ENCODE measurements at places on chromosomes 1 and 21.
A peak's percentile ranks its signal among the peaks of the same experiment; 100 is the strongest.

GRCh38 chr1:245942856-245943255 is 564.2 kb downstream of the SMYD3 start:
- no peak for DNase-seq

DNA sequence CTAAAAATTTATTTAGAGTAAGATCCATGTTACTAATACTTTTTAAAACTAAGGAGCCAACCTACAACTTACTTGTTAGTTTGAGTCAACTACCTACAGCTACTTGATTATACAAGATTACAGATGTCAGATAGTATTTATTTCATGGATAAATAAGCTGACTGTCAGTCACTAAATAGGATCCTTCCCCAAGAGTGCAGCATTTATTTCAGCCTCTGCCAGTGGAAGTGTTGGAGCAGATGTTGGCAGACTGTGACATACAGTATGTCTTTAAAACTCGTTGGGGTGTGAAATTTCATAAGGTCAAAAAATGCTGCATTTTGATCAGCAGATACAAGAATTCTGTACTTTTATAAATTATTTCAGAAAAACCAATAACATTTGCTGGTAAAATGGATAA is 156.2 kb downstream of the AKT3 start:
- no peak for DNase-seq

DNA sequence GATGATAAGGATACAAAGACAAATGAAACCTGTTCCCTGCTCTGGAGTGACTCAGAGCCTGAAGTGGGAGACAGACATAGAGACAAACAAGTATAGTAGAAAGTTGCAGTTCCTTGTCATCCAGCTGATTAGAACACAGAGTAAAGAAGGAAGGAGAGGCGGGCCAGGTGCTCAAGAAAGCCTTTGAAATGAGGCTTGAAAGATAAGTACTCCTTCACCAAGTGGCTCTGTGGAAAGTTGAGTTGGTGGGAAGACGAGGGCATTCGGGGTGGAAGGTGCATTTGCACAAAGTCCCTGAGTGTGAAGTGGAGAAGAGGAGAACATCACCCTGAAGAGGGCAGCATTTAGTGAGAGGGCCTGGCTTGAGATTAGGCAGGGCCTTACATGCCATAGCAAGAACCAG is 17.0 kb downstream of the MARK1 start:
- DNase-seq, result no peak

DNA sequence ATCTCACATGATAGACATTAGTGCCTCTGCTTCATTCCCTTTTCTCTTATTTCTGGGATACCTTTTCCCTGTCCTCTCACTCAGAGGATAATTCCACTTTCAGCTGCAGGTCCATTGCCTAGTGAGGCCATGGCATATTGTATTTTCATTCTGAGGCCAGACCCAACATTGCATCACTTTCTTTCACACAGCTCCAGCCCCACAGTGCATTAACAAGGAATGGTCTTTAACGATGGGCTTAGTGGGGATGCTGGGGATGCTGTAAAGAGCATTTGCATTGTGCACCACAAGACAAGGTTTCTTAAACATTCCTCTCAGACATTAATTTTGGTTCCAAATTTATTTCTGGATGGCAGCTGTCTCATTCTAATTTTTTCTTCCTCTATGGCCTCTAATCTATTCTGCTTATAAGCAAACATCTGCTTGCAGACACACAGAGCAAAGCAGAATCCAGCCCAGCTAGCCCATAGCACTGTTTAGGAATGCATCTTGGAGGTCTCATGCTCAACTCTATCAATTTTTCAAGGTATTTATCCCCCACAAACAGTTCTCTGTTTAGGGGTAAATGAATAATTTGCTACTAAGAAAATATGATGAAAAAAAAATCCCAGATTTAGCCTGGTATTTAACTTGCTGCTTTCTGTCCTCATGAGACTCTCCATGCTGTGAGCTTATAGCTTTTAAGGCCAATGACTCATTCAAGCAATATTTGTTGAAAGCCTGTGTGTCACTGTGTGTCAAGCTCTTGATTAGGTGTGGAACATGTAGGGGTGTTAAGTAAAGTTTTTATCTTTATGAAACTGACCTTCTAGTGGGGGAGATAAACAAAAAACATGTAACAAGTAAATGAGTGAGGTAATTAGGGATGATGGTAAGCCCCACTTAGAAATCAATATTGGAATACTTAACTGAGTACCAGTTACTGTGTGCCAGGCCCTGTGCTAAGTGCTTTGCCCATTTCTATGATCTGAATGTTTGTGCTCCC is 44.5 kb upstream of the CCDC190 start:
- DNase-seq, result no peak

- DNase-seq, result peak; percentile 32
Observed at GRCh38 chr1:24027838-24028468, 47.8 kb upstream of the SRSF10 start.

DNA sequence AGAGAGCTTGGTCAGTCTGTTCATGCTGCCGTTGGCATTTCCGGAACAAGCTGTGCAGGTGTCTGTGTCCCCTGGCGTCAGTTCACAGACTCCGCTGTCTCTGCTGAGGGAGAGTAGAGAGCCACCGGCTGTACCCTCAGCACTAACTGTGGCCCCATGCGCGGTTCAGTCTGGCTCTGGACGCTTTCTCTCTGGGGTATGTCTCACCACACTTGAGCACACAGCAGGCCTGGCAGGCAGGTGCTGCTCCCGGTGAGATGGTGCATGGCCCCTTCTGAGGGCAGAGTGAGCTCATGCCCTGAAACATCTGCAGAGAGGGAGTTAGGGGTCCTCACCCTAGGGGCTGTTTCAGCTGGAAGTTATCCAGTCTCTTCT is 60.0 kb upstream of the TLR5 start:
- no peak for DNase-seq

GRCh38 chr1:67803380-67804279 is 29.6 kb downstream of the GNG12 start:
- no peak for DNase-seq

GRCh38 chr1:9413071-9413876 is 120.6 kb downstream of the SPSB1 start:
- peak; percentile 48 for DNase-seq

DNA sequence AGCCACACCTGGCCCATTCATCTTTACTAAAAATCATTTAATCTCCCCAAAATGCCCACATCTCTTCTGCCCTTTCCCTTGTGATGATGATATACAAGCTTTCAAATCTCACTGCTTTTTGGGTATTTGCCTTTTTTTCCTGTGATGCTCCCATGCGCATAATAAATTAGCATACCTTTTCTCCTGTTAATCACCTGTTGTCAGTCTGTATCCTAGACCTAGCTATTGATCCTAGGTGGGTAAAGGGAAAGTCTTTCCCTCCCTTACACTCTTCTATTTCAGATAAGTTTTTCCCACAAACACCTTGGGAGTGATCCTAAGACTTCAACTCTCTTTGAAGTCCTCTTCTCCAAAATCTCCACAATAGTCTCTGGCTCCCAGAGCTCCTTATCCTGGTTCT is 12.0 kb upstream of the SLC35A3 start:
- DNase-seq, result no peak

DNA sequence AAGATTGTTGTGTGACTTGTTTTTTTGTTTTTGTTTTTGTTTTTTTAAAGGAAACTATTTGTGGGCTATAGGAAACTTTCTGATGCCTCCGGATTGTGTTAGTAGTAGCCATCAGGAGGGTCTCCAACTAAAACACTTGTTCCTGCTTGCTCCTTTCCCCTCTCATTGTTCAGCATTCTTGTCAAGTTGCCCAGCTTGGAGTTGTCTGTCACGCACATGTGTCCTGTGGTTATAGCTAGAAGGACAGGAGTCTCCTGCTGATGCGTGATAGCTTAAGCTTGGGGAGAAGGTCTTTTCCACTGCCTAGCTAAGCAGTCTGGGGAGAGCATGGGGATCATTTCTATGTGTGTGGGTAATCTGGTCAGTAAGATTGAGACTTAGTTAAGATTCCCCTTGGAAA is 3.2 kb upstream of the LYPLA2 start:
- DNase-seq, result no peak

DNA sequence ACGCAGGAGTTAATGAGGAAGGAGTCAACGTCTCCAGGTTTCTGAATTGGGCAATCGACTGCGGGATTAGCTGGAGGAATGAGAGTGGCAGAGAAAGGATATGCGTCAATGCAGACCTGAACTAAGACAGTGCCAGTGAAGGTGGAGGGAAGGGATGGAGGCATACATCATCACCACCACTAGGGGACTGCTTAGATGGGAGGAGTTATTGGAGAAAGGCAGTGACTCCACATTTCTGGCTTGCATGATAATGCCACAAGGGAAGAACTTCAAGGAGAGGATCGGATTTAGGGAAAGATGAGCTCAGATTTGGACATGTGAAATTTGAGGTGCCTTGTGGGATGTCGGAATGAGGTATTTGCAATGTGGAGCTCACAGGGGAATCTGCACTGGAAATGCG is 17.5 kb downstream of the VASH2 start:
- DNase-seq, result no peak

DNA sequence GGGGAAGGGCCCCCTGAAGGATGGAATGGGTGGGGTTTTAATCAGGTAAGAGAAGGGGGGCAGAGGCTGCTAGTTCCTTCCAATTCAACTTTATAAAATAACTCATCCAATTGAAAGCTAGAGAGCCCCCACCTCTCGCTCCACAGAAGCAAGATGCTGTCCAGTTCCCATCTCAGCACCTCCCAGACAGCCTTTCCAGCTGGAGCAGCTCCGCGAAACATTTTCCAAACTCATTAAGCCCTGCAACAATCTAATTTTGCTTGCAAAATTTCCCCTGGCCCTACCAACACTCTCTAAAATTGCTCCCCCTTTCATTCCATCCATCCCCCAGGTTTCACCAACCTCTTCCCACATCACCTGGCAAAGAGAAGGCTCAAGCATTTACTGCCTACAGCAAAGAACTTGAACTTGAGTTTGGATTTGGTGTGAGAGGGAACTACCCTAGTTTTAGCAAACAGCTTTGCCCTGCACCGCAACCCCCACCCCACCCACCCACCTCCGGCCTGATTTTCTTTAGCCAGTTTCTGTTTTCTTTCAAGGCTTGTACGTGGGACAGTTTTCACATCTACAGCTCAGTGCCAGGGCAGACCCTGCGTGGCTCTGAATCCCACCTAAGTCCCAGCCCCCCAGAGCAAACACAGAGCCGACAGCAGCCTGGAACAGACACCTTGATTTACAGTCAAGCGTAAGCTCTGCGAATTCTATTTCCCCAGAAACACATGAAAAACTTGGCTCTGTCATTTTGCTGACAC is 46.7 kb downstream of the SYF2 start:
- DNase-seq, result no peak

- DNase-seq, result peak; percentile 60
Observed at GRCh38 chr1:145690587-145691558, 16.3 kb downstream of the PDZK1 start.

DNA sequence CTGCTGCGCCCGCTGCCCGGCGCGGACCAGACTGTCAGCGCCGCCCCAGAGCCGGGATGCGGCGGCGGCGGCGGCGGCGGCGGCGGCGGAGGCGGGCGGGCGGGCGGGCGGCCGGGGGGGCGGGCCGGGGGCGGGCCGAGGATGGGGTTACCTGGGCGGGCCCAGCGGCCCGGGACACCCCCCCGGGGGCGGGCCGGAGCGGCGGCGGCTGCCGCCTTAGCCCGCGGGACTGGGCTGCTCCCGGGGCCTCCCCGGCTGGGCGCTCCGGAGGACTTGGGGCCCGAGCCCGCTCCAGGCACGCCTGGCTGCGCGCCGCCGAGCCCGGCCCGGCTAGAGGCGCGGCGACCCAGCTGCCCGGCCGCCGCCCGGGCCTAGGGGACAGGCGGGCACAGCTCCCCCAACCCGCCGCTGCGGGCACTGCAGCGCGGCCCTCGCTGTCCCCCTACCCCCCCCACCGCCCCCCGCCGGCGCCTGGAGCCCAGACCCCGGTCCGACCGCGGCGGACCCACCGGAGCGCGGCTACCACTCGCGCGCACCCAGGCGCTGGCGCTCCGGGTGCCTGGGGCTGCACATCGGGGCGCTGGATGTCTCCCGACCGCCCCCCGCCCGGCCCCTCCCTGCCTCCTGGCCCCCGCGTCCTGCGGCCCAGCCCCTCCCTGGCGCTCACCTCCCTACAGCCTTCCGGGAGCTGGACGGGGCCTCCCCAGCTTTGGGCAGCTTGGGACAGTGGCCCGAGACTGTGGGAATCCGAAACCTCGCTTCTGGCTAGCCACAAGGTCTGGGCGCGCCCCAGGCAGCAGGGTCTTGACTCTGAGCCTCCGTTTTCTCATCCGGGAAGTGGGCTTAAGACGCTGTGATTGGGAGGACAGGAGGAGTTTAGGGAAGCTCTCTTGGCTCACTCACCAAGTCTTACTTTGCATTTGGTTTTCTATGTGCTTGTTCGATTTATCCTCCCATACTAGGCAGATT is at the start of gene WNT4:
Gene WNT4, minus strand, starts transcription at position 33 of the 969 bp plus-strand sequence. CDS start 175 bp downstream, outside the sequence.
- DNase-seq, result peak; percentile 25

DNA sequence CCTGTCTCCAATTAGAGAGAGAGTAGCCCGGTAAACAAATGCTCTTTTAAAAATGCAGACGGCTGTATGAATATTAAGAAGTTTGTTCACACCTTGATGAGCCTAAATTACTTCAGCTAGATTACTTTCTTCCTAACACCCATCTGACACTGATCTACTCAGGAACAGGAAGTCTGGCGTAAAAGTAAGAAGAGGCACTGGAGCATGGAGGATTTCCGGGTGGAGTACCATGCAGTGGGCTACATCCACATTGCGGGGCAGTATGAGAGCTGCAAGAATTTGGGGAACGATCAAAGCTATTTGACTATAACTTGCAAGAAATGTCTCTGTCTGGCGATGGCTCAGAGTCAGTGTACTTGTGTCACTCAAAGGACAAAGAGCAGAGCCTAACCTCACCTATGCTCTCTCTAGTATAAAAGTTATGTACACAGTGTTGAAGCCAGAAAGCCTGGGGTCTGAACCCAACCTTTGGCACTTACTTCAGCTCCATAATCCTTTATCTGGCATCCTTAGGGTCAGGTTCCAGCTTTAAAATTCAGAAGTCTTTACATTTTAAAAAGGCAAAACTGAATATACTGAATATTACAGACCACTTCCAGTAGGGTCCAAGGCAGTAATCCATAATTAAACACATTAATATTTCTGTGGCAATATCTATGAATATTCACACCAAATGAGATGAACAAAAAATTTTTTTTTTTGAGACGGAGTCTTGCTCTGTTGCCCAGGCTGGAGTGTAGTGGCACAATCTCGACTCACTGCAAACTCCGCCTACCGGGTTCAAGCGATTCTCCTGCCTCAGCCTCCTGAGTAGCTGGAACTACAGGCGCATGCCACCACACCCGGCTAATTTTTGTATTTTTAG is 7.9 kb upstream of the GNPAT start:
- DNase-seq, result no peak

GRCh38 chr1:151281969-151282882 is at the start of gene ZNF687:
Gene ZNF687, plus strand, starts transcription at chr1:151282299. Its CDS starts 3,993 bp downstream, at chr1:151286292.
- peak; percentile 99 for DNase-seq

- DNase-seq, result no peak
Observed at GRCh38 chr1:237748171-237748960, 142.4 kb downstream of the ZP4 start.
